ENCODE measurements at places on chromosomes 3 and 15. TPM values are rescaled to one million over a fixed set of nuclear protein-coding genes. Genes with fewer than 3 reads are reported as not detected.

DNA sequence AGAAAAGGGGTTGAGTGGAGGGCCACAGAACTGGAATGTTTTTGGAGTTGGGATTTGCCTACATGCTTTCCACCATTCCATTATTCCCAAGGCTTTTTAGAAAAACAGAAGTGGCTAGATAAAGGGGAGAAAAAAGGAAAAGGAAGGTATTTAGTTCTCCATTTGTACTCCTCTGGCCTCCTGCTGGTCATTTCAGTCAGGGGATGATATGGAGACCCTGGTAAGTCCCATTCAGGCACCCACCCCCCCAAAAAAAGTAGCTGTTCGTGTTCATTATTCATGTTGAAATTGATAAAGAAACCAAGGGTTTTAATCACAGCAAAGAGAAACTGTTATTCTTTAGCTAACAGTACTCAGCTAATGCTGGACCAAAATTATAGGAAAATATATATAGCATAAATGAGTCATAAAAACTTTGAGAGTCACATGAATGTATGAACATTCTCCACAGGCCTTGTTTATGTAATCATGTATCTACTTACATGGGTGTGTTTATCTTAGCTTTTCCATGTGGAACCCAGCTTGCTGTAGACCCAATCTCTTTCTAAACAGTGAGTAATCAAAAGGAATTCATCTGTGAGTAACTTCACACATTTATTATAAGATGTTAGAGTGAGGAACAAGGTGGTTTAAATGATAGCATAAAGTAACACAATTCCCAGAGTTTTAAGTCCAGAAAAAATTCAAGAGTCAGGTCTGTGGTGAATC, 167.2 kb downstream of the KCNMB2 start:
- DNase-seq: no peak

DNA sequence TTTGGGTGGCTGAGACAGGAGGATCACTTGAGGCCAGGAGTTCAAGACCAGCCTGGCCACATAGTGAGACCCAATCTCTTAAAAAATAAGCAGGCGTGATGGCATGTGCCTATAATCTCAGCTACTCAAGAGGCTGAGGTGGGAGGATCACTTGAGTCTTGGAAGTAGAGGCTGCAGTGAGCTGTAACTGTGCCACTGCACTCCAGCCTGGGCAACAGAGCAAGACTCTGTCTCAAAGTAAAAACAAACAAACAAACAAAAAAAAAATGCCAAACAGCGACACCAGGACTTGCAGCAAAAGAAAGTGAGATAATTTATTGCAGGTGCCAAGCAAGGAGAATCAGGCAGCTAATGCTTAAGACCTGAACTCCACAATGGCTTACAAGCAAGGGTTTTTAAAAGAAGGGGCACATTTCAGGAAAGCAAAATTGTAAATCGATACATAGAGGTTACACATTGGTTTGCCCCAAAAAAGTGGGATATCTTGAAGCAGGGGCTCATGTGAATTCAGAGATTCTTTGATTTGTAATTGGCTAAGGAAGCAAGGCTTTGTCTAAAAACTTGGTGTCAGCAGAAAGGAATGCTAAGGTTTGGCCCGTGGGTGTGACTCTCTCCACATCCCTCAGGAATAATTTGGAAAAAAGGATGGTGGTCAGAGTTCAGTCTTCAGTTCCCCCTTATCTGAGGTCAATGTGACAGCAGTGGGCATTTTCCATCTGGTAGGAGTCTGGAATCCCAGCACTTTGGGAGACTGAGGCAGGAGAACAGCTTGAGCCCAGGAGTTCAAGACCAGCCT, 5.2 kb upstream of the MPI start:
- no peak for DNase-seq

DNA sequence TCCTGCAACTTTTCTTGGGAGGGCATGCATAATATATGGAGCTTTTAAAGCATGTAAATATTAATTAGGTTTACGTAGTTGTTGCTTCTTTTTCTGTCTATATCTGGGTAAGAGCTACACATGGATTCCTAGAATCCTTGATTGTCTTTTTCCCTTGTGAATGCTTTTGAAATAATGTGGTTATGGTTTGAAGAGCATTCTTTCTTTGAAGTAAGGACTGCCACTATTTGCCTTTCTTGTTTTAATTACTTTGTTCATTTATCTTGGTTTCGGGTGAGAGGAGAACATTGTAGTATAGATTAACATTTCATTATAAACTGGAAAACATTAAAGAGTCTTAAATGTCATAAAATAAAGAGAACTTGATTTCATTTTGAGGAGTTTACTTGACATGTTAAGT, 674.0 kb downstream of the ZBBX start:
- no peak for DNase-seq

DNA sequence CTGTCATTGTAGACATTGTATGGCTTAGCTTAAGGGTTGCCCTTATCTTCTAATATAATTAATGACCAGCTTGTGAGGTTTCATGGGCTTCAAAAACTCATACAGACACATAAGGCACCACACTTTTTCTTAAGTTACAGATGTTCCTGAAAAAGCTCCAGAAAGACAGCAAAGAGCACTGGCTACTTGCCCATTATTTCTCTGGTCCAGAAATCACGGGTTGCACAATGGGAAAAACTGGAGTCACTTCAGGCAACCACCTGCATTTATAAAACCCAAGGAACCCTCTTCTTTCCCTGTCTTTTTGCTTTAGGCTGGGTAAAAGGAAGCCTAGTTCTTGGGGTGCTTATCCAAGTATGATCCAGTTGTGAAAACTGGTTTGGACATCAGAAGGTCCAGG, 2.3 kb upstream of the COL6A6 start:
- DNase-seq: no peak

- DNase-seq: no peak
Measured at GRCh38 chr15:90209591-90209990, 8.5 kb downstream of the SEMA4B start.

DNA sequence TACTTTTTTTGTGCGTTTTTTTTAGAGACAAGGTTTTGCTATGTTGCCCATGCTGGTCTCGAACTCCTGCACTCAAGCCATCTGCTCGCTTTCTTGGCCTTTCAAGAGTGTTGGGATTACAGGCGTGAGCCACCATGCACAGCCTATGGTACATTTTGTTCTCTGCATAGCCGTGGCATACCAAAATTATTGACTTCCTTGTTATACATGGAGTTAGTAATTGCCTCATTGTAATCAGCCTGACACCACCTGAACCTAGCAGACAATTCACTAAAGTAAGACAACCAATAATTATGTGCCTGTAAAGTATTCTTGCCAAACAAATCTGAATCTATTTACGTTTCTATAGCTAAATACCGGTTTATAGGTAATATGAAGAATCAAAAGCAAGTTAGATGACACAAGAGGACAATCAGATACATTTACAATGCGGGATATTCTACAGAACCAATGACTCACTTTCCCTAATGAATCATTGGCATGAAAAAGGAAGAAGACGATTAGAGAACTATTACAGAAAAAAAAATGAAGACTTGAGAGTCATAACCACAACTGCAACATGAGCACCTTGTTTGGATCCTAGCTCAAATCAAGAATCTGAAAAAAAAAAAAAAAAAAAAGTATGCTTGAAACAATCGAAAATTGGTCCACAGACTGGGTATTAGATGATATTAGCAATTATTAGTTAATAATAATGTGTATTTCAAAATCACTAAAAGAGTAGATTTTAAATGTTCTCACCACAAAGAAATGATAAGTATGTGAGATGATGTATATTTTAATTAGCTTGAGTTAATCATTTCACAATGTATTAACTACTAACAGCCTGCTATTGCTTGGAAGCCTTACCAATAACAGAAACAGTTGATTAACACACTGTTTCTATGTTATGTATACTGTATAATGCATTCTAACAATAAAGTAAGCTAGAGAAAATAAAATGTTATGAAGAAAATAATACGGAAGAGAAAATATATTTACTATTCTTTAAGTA, 7.1 kb downstream of the GUCA1C start:
- no peak for DNase-seq

- no peak for DNase-seq
Measured at GRCh38 chr3:39531665-39532064, 64.2 kb downstream of the MOBP start.

GRCh38 chr3:129061023-129061887, 676 bp downstream of the GP9 start:
- DNase-seq: no peak

DNA sequence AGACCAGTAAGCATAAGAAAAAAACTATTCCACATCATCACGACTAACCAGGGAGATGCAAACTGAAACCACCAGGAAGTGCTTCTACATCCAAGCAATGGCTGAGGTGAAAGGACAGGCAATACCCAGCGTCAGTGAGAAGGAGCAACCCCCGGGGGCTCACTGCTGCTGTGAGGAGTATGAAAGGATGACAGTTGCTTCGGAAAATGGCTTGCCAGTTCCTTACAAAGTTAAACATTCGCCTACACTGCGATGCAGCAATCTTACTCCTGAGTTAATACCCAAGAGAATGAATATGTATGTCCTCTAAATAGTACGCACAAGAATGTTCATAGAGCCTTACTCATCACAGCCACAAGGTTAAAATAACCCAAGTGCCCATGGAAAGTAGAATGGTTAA, 13.3 kb upstream of the PLXNA1 start:
- DNase-seq: no peak

GRCh38 chr3:195077611-195078540, 193.1 kb downstream of the XXYLT1 start:
- no peak for DNase-seq

GRCh38 chr3:99833617-99834205, 16.0 kb downstream of the CMSS1 start:
- no peak for DNase-seq

- no peak for DNase-seq
Measured at GRCh38 chr3:40172560-40172959, 136.9 kb upstream of the EIF1B start.

GRCh38 chr3:138289260-138289659, 40.4 kb downstream of the NME9 start:
- DNase-seq: no peak

GRCh38 chr3:169914321-169914720, 2.9 kb downstream of the SAMD7 start:
- DNase-seq: no peak

Gene SAMMSON
- polyA plus RNA-seq: not detected

Gene COL8A1
- polyA plus RNA-seq: 1.1 TPM

Gene PIF1
- polyA plus RNA-seq: 8.0 TPM

Gene POPDC2
- 38.2 TPM for polyA plus RNA-seq

Gene ONECUT1
- polyA plus RNA-seq: not detected

Gene PRKCD
- polyA plus RNA-seq: 6.9 TPM

Gene CLEC3B
- 94.4 TPM for polyA plus RNA-seq
